ENCODE measurements at places on chromosomes 5 and 9. TPM values are rescaled to one million over a fixed set of nuclear protein-coding genes. Genes with fewer than 3 reads are reported as not detected.

C7 gene
- 3.0 TPM for total RNA-seq

DDX4 gene
- total RNA-seq = not detected

DROSHA gene
- total RNA-seq = 43.9 TPM

LURAP1L gene
- 14.6 TPM for total RNA-seq

SLC2A6 gene
- 21.0 TPM for total RNA-seq

Data from bronchus fibroblast of lung (primary cell).